Osteocyte (in vitro differentiated cells): ENCODE measurements at places on chromosomes 7 and 10. TPM values are rescaled to one million over a fixed set of nuclear protein-coding genes. Genes with fewer than 3 reads are reported as not detected.

The MNX1 gene
- total RNA-seq = not detected in 2 replicates

DNA sequence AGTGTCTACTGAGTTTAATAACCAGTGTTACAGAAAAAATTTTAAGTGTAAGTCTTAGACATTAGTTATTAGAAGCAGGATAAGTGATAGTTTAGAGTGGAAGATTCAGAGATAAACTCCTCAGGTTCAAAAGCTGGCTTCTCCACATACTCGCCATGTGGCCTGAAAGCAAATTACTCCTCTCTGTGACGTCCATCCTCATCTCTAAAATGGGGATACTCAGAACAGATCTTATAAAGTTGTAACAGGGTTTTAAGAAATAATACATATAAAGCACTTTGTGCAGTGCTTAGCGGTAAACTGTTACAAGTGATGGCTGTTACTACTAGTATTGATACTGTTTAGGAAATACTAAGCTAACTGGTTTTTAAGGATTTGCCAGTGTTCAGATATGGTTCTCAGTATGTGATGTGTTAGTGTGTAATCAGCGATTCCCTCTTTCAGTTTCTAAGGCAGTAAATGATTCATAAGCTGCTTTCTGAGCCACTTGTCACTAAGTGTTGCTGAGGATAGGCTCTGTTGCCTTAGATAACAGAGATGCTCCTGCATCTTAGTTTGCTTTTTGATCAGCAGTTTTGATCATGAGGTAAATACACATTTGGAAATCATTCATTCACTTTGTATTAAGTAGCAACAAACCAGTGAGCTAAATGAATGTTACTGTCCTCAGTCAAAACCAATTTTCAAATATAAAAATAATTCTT is 58.7 kb downstream of the CYP51A1 start:
- no peak for DNase-seq

GRCh38 chr10:96568402-96568801 is 18.4 kb downstream of the TM9SF3 start:
- DNase-seq = no peak

DNA sequence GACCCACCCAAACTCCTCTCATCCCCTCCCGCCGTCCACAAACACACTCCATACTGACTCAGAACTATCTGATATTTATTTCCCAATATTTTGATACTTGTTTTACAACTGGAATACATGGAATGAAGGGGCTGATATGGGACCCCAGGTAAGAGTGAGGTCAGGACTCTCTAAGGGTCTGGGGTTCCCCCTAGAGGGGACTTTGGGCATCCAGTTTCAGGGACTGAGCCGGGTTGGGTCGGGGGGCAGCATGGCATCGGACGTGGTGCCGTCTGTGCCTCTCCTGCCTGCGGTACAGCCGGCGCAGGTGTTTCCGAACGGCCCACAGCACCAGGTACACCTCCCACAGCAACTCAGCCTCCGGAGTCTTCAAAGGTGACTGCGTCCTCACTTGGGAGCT is 7.5 kb downstream of the SPACDR start:
- no peak for DNase-seq

- no peak for DNase-seq
Measured at GRCh38 chr10:7048061-7048460, 362.8 kb downstream of the SFMBT2 start.
